ENCODE measurements at places on chromosomes 6 and 20.

DNA sequence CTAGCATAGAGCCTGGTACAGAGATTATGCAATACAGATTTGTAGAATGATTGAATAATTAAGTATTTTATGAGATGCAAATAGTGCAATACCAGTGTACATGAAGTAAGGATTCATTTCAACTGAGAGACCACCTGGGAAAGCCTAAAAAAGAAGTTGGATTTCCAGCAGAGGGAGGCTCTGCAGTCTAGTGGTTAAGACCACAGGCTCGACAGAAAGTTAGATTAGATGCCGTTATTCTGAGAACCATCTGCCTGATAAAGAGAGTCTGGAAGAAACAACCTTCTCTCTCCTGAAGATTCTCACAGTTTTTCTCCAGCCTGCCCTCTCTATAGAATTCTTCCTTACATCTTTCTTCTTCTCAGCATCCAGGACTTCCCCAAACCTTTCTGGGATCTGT lies 13.6 kb upstream of the TNFRSF21 start:
- no peak for DNase-seq

DNA sequence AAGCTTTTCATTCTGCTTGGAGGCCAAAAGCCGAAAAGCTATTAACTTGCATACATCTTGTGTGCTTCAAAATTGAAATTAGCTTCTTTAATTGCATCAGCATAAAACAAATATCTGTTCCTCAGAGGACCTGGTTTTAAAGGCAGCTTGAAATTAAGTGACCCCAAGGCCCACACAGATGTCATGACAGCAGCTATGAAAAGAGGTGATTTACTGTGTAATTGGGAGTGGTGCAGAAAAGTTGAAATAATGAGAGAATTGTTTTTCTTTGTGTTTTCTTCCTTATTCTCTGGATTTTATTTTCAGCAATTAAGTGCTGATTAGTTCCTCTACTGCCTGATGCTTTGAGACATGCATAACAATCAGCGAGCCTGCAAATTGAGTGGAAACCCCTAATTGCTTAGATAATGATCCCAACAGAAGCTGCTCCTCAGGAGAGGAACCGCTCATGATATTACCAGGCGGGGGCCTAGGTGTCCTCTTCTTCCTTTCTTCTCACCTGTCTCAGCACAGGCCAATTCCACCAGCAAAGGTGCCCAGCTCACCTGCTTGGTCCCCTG lies 34.1 kb upstream of the GGTLC1 start:
- no peak for DNase-seq

- DNase-seq = no peak
Measured at GRCh38 chr6:116271149-116271708, 8.5 kb downstream of the TSPYL1 start.

DNA sequence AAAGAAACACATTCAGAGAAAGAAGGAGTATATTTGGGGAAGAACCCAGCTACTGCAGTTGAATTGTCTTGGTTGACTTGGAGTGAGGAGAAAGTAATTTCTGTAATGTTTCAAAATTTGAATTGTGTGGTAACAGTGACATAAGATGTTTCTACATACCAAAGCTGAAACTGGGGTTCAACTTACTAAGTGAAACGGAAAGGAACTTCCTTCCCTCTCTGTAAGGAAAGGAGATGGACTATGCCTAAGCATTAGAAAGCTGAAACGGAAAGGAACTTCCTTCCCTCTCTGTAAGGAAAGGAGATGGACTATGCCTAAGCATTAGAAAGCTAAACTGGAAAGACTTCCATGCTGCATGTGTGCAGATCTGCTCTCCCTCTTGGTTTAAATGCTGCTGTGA lies 46.0 kb downstream of the HUS1B start:
- DNase-seq = no peak

DNA sequence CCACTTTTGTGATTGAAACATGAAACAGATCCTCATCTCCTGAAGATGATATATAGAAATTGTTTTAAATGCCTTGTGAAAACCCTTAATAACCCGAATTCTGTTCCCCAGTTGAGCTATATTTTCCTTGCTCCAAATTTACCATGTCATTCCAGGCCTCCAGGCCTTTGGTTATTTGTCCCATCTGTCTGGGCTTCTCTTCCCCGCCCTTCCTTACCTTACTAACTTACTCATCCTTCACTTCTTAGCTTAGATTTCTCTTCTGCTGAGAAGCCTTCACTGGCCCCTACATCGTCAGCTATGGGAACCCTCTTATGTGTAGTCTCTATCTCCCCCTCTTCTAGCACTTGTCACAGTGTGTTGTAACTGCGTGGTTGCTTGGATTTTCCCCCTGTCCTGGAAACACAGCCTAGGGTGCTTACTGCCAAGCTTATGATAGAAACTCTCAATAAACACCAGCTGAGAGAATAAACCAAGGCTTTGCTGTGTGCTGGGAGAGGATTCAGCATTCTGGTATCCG lies 68.6 kb downstream of the SGK1 start:
- DNase-seq = no peak

GRCh38 chr6:6775074-6775473 lies 186.6 kb downstream of the LY86 start:
- DNase-seq = no peak

DNA sequence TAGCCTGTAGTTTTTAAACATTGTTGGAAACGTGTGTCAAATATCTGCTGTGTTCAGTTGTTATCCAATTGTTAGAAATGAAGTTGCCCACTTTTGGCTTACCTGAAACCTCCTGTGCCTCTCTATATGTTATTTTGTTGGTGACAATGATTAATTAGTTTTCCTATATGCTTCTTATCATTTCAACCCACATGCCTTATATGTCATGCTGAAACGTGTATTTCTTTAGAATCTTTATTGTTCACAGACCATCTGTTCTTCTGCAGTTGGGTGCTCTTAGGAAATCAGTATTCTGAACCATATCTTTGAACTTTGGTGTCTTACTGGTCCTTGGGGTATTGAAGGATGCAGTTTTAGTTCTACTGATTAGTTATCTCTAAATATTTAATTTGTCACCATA lies 91.2 kb upstream of the SCGN start:
- no peak for DNase-seq

DNA sequence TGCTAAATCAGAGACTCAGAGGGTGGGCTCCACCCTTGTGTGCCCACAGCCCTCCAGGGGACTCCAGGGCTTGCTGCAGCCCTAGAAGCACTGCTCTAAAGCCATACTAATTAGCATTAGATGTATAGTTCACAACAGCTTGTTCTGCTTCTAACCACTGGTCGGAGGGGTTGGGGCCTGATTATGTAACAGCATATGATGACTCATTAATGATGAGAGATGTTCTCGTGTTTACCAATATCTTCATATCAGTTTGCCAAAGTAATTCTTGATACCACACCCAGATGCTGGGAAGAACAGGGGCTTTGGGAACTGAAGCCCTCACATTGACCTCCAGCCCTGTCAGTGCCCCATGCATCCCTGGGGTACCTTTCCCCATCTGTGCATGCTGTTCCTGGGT lies 104.1 kb upstream of the FOXA2 start:
- DNase-seq = no peak

DNA sequence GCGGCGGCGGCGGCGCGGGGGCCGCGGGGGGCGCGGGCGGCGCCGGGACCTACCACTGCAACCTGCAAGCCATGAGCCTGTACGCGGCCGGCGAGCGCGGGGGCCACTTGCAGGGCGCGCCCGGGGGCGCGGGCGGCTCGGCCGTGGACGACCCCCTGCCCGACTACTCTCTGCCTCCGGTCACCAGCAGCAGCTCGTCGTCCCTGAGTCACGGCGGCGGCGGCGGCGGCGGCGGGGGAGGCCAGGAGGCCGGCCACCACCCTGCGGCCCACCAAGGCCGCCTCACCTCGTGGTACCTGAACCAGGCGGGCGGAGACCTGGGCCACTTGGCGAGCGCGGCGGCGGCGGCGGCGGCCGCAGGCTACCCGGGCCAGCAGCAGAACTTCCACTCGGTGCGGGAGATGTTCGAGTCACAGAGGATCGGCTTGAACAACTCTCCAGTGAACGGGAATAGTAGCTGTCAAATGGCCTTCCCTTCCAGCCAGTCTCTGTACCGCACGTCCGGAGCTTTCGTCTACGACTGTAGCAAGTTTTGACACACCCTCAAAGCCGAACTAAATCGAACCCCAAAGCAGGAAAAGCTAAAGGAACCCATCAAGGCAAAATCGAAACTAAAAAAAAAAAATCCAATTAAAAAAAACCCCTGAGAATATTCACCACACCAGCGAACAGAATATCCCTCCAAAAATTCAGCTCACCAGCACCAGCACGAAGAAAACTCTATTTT lies 2.0 kb downstream of the FOXC1 start:
- no peak for DNase-seq

DNA sequence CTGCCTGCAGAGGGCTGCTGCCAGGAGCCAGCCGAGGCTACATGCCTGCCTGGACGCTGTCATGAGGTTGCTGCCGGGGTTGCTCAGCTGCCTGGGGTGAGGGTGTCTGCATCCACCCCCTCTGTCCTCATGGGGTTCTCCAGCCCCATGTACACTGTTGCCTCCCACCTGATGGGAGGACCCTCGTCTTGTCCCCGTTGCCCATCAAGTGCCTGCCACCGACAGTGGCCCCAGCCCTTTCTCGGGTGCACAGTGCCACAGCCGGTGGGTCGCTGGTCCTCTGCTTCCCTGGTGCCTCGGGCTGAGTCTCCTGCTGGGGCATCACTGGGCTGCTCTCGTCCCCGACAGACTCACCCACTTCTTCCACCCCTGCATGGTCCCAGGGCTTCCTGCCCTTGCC lies 313.7 kb downstream of the CDH4 start:
- DNase-seq = no peak

DNA sequence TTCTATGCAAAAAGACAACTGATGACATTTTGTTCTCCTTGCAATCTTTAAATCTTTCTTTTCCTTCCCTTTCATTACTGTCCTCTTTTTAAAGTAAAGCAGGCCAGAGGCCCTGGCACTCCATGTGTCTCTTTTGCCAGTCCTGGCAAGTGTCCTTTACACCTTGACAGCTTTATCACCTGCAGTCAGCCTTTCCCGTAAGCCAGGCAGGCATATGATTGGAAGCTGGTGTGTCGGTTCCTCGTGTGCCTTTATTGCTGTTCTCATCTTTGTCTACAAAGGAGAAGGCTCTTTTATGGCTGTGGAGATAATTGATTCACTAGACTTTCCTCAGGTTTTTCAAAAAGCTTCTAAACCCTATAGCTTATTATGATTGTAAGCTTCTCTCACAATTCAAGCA lies 162.3 kb upstream of the FBXL4 start:
- no peak for DNase-seq

DNA sequence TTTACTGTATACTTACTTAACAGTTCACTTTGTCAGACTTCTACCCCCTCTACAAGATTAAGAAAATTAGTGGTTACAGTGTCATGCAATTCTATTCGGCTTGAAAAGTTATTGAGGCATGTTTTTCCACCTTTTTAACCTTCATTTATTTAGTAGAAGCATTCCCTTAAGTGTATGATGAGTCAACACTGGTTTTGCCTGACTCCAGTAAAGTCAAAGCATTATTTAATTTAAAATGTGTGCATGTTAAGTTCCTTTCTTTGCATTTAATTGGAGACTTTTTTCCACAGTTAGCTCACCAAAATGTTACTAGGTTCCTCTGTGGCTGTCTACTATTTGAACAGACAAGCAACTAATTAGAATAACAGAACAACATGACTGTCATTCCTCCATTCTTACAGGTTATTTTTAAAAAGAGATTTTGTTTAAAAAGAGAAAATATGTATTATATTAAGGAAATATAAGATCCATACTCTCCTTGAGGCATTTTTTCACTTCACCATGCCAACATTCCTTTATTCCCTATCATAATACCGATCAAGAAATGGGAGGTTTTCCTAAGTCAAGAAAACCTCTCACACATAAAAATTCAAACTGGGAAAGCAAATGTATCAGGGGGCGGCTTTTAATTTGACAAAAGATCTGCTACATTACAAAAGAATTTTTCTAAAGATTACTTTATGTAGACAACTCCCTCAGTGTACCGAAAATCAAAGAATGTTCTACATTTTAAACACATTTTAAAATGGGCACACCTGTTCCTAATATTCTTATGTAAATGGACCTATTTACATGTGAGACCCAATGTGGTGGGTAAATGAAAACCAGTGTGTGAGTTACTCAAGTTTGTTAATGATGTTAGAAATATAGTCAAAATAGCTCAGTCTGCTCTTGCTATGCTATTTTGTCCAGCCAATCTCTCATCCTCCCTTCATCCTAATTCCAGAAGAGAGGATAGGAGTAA lies 361.2 kb downstream of the UTRN start:
- no peak for DNase-seq

- no peak for DNase-seq
Measured at GRCh38 chr6:166003569-166003968, 164.1 kb downstream of the TBXT start.

- no peak for DNase-seq
Measured at GRCh38 chr6:163457637-163458561, 43.4 kb downstream of the QKI start.

- no peak for DNase-seq
Measured at GRCh38 chr20:61424628-61425420, 172.8 kb downstream of the CDH4 start.

GRCh38 chr6:149194820-149195558 lies 122.5 kb upstream of the TAB2 start:
- no peak for DNase-seq

DNA sequence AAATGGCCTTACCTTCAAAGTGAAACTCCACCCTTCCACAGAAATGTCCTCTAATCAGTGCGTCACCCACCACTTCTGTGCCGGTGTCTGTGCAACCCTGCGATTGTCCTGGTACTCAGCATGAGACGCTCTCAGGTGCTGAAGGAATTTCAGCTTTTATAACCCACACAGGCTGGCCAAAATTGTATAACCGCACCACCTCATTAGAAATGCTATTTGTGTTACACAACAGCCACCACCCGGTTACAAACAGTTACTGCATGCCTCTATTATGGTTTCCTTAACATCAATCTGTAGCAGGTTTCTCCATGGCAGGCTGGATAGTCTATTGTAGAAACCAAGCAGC lies 51.5 kb downstream of the SLC23A2 start:
- no peak for DNase-seq

DNA sequence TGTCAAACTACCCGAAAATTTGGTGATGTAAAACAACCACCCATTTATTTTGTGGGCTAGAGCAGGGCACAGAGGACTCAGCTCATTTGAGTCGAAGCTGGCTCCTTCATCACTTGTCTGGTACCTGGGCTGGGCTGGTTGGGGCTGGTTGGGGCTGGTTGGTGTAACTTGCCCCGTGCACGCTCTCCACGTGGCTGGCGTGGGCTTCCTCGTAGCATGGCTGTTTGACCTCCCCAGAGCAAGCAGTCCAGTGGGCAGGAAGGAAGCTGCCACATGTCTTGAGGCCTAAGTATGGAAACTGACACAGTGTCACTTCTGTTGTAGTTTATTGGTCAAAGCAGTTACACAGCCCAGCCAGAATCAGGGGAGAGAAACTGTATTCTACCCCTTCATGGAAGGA lies 27.1 kb downstream of the BCAS4 start:
- no peak for DNase-seq

DNA sequence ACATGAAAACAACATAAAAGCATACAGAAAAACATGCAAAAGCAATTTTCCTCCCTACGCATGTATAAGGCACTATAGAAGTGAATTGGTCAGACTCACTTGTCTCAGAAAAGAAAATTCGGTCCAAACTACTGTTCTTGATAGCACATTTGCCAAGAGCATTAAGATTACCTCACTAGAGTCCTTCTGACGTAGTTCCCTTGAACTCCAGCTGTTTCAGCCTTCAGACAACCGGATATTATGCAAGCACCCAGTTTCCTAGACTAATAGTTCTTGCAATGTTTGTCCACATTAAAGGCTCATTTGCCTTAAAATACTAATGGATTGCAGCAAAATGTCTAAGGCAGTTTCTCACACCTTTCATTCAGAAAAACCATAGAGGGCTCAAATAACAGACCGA lies 2.5 kb upstream of the CASS4 start:
- no peak for DNase-seq

GRCh38 chr6:114007516-114007915 lies 36.6 kb upstream of the HDAC2 start:
- DNase-seq = no peak

GRCh38 chr6:67121115-67121514 lies 1414.1 kb upstream of the EYS start:
- no peak for DNase-seq
